ENCODE measurements at places on chromosomes 16 and 17. TPM values are rescaled to one million over a fixed set of nuclear protein-coding genes. Genes with fewer than 3 reads are reported as not detected.
A peak's percentile ranks its signal among the peaks of the same experiment; 100 is the strongest.

GRCh38 chr16:19812986-19813385 is 71.7 kb downstream of the GPRC5B start:
- no peak for DNase-seq

- no peak for DNase-seq
Measured at GRCh38 chr17:4800462-4801196, 1.5 kb downstream of the C17orf114 start.

DNA sequence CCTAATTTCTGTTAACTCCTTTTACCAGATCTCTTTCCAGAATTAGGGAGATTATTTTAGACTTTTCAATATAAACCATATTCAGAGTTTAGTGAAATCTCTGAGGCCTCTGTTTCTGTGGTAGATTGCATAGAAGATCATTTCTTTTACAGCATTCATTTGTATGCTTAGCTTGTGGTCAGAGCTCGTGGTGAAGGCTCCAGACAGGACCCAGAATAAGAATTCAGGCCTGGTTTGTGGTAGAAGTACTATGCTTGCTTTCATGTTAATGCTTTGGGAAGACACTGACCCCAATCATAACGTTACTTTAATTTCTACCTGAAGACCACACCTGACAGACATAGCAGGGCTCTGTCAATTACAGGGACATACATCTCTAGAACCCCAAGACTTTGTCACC is 258.1 kb downstream of the FTO start:
- no peak for DNase-seq

- DNase-seq: no peak
Measured at GRCh38 chr16:58102665-58103392, 26.4 kb downstream of the CFAP20 start.

GRCh38 chr16:27819356-27819755 is 244.2 kb downstream of the GSG1L start:
- no peak for DNase-seq

DNA sequence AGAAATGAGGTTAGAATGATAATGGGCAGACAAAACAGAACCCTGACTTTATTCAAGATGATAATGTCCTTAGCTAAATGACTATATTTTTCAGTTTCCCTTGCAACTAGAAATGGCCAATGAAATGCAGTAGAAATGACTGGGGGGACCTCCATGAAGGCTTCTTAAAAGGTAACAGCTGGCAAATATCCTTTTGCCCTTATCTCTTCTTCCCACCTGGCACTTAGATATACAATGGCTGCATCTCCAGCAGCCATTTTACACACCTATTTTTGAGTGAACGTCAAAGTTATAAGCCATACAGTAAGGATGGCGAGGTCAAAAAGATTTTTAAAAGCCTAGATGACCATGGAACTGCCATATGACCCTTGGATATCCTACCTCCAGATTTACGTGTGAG is 39.9 kb downstream of the USP32 start:
- no peak for DNase-seq

GRCh38 chr17:81551458-81552243 is 502 bp downstream of the FAAP100 start:
- no peak for DNase-seq

DNA sequence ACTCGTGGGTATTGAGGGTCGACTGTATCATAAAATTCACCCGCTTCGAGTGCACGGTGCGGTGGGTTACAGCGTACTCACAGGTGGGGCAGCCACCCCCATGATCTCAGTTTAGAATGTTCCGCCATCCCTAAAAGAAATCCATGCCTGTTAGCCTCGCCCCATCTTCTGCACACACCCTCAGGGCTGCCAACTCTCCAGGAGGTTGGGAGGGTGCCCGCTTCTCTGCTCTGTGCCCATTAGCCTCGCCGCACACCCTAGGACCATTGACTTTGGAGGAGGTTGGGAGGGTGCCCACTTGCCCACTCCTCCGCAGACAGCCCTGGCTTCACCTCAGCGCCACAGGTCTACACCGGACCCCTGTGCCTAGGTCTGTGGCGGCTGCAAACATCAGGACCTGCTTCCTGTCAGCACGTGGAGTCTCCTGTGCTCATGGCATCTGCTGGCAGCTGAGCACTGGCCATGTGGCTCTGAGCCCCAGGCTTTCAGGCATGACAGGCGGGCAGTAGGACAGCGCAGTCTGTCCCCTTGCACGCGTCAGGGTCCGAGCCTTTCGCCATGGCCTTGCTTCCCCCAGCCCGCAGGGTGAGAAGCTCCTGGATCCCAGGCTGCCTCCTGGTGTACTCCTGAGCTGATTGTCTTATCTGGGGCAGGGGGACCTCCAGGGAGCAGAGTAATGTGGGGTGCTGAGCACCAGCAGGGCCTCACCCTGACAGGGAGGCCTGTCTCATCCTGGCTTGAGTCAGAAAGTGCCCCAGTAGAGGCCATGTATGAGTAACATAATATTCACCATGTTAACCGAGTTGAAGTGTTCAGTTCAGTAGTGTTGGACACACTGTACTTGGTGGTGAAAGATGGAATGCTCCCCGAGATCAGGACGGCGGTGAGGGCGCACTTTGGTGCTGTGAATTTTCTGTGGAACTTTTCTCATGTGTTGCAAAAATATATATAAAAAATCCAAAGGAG is 21.9 kb downstream of the NME3 start:
- no peak for DNase-seq

- no peak for DNase-seq
Measured at GRCh38 chr17:49455272-49455861, 39.7 kb upstream of the NGFR start.

DNA sequence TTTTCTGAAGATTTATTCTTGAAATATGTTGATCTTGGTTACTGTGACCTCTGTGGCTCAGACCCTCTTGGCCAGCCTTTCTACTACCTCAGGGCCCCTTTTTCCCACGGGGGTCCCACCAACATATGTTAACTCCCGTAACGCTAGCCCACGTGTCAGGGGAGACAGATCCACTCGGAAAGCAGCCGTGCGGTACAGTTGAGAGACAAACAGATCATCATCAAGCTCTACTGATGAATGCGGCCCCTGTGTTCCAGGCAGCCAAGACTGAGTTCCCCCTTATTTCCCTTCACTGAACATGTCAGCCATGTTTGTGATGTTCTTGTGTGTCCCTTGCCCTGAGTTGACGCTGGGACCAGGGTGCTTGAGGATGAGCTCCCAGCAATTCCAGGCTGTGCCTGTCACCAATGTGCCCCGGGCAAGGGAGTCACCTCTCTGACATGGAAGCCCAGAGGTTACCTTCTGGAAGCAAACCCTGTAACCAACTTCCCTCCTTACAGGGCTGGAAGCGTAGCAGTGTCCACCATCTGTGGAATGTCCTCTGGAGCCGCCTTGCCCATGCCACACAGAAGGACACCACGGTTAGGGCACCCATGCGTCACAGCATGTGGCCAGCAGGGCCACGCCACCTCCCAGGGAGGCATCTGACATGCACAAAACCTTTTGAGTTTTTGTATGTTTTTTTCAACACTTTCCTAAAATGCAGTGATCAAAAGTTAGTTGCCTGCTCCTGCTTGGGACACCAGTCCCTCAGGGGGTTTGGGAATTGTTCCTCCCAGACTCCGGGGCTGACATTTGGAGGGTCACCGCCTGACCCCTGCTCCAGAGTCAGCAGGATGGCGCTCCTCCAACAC is 193.7 kb upstream of the CHMP6 start:
- DNase-seq: no peak

GRCh38 chr17:81681672-81682071 is 1.9 kb downstream of the ARL16 start:
- no peak for DNase-seq

- DNase-seq: no peak
Measured at GRCh38 chr16:56450275-56450985, 702 bp downstream of the NUDT21 start.

- no peak for DNase-seq
Measured at GRCh38 chr16:83245061-83245460, 562.7 kb upstream of the HSBP1 start.

- peak; percentile 30 for DNase-seq
Measured at GRCh38 chr16:65889533-65889966, 476.9 kb upstream of the CDH5 start.

DNA sequence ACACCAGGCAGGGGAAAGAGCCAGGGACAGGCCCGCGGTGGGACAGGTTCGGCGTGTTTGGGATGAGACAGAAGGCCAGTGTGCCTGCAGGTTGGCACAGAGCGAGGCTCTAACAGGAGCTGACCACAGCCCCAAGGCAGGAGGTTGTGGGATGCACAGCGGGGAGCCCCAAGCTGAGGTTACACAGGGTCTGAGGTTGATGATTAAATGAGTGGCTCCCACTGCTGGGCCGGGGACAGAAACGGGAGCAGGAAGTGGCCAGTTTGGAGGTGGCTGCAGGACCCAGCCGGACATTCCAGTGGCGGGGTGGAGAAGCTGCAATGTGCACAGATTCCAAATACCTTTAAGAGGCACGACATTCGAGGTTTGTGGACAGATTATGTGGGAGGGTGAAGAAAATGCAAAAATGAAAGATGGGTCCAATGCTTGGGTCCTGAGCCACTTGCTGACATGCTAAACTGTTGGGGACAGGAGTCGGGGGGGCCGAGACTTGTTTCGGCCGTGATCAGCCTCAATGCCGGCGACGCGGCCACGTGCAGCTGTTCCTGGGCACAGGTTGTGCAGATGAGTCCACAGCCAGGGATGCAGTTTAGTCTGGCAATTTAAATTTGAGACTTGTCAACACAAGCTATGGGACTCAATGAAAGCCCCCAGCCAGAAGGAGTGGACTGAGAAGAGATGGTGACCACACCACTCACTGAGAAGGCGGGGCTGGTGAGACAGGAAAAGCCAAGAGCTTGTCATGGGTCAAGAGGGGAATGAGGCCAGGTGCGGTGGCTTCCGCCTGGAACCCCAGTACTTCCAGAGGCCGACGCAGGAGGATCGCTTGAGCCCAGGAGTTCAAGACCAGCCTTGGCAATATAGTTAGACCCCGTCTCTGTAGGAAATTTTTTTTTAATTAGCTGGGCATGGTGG is 8.7 kb downstream of the ENPP7 start:
- DNase-seq: no peak

- DNase-seq: no peak
Measured at GRCh38 chr16:66079671-66080334, 286.7 kb upstream of the CDH5 start.

DNA sequence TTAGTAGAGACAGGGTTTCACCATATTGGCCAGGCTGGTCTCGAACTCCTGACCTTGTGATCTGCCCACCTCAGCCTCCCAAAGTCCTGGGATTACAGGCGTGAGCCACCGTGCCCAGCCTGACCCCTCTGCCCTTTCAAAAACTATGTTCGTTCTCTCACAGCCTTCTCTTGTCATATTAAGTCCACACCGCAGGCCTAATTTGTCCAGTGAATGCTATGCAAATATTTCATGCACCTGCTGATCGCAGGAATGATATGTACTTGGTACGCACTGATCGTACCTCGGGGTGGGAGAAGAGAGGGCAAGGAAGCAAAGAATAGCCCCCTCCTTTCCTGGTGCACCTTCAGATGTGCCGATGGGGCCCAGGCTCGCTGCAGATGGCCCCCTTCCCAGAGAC is 3.0 kb upstream of the BIRC5 start:
- no peak for DNase-seq

Gene SOCS1
- 4.9 TPM for polyA plus RNA-seq

Gene SOST
- 57.2 TPM for polyA plus RNA-seq

Gene HS3ST3A1
- 2.6 TPM for polyA plus RNA-seq

Gene MAPT
- 9.5 TPM for polyA plus RNA-seq

Gene MPG
- 16.0 TPM for polyA plus RNA-seq

Gene CDRT4
- 2.3 TPM for polyA plus RNA-seq

Gene PRAC2
- polyA plus RNA-seq: not detected

Gene ABCA8
- polyA plus RNA-seq: 1.0 TPM

Gene MT1B
- not detected for polyA plus RNA-seq

Gene STAT3
- 55.3 TPM for polyA plus RNA-seq

Gene NPIPB9
- 1.1 TPM for polyA plus RNA-seq

Gene CMTM1
- polyA plus RNA-seq: 5.4 TPM

Gene AATK
- polyA plus RNA-seq: 3.9 TPM

Gene KCNG4
- polyA plus RNA-seq: not detected

Gene TBC1D3K
- not detected for polyA plus RNA-seq

Data from right renal cortex interstitium (tissue), 3 donors.